ENCODE measurements at places on chromosomes 16 and 17.
A peak's percentile ranks its signal among the peaks of the same experiment; 100 is the strongest.

GRCh38 chr17:51745993-51746392, 412.5 kb downstream of the CA10 start:
- DNase-seq: no peak

- no peak for DNase-seq
Observed at GRCh38 chr17:81249223-81250040, 10.3 kb downstream of the NDUFAF8 start.

GRCh38 chr17:77393274-77393600, 252.5 kb downstream of the SEC14L1 start:
- DNase-seq: no peak

DNA sequence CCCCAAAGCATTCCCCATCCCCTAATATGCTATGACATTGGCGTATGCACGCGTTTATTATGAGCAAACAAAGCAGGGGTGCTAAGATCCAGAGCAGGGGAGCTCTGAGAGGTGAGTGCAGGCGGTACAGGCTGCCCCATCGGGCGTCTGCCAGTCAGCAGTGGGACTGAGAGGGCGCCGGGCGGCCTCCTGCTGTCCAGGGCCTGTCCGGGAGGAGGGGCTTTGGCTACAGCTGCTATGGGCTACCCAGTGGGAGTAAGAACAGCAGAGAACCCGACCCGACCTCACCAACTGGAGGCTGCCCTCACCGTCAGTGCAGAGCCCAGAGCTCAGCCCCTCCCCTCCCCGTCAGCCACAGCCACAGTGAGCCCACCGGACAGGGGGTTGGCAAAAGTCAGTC, 18.5 kb upstream of the AATK start:
- DNase-seq: no peak

DNA sequence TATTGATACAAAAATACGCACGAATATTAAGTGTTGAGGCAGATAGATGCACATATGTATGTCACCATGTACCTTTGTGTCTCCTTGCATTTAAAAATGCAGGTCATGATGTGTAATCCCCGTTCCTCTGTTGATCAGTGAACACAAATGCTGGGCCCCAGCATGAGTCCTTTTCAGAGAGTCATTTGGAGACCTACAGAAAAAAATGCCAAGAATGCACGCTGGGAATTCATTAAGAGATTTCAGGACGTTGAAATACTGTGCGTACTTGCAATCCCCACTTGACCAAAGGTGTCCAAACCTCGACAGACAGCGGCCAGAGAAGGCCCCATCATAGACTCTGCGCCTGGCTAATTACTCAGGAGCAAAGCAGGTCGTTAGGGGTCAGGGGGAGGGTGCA, 496.0 kb downstream of the MAF start:
- DNase-seq: no peak

DNA sequence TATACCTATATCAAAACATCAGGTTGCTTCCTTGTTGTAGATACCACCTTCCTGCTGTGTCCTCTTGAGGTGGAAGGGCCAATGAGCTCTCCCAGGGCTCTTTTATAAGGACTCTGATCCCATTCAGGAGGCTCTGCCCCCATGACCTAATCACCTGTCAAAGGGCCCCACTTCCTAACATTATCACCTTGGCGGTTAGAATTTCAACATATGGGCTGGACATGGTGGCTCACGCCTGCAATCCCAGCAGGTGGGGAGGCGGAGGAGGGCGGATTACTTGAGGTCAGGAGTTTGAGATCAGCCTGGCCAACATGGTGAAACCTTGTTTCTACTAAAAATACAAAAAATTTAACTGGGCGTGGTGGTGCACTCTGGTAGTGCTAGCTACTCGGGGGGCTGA, 86.4 kb downstream of the HAPSTR1 start:
- no peak for DNase-seq

DNA sequence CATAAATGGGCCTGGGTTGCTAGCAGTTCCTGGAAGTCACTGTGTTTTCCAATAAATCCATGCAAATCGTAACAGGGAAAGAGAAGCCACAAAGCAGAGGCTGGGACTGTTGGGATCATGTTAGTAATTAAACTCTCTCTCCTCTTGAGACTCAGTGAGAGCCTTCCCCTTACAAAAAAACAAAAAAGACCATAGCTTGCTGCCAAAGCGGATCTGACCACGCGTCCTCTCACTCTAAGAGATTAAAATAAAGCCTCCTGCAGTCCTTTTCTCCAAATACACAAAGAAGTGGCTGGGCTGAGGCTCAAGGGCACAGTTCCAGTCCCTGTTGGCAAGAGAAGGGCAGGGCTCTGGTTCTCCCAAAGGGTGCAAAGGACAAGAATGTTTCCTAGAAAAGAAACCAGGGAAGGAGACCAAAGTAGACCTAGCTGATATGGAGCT, 38.5 kb downstream of the PIGL start:
- DNase-seq: no peak

DNA sequence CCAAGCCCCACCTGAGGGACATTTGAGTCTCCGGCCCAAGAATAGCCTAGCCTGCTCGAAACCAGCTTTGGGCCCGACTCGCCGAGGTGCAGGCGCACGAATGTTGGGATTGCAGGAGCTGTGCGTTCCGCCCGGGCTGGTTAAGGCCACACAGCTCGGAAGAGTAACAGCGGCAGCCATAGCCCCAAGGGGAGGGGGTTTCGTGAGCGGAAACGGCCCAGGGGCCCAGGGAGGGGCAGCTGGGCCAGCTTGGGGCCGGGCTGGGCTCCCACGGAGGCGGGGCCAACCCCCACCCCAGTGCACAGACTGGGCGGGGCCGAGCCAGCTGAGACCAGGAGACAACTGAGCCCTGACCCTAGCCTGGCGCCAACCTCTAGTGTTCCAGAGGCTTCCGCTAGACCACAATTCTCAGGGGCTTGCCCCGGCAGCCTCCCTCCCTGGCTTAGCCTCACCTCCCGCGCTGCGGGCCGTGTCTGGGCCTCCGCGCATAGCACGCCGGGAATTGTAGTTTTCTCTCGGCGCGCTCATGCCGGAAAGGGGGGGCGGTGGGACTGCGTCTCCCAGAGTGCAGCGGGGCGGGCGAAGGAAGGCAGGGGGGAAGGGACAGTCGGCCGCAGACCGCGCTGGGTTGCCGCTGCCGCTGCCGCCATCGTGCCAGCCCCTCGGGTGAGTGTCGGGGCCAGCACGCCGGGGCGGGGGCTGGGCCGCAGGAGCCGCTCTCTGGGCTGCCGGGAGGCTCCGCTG, at the start of gene NUTF2:
TSS of gene NUTF2 (plus strand) at position 614 of the 744 bp plus-strand sequence. CDS start 18,198 bp downstream, outside the sequence.
- DNase-seq: peak; percentile 76

DNA sequence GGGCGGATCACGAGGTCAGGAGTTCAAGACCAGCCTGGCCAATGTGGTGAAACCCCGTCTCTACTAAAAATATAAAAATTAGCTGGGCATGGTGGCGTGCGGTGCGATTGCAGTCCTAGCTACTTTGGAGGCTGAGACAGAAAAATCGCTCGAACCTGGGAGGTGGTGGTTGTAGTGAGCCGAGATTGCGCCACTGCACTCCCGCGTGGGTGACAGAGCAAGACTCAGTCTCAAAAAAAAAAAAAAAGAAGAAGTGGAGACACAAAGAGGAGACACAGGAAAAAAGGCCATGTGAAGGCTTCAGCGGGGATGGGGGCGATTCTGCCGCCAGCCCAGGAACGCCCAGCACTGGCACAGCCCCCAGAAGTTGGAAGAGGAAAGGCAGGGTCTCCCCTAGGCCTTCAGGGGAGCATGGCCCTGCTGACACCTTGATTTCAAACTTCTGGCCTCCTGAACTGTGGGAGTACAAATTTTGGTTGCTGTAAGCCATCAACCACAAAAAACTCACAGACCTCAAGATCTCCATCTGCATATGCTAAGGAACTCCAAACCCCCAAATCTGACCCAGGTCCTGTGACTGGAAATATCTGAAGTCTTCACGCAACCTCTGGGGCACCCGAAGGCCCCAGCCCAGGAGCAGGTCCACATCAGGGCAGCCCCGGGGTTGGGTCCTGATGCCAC, 7.0 kb downstream of the SGSH start:
- no peak for DNase-seq

- DNase-seq: no peak
Observed at GRCh38 chr17:58913552-58913951, 157.9 kb downstream of the PPM1E start.

- DNase-seq: no peak
Observed at GRCh38 chr16:4160658-4161430, 44.6 kb upstream of the ADCY9 start.

GRCh38 chr17:15267996-15268395, 2.9 kb upstream of the PMP22 start:
- no peak for DNase-seq

GRCh38 chr17:32936894-32937500, 9.0 kb downstream of the TMEM98 start:
- no peak for DNase-seq

GRCh38 chr17:42857389-42857788, 6.4 kb downstream of the AOC3 start:
- DNase-seq: no peak

DNA sequence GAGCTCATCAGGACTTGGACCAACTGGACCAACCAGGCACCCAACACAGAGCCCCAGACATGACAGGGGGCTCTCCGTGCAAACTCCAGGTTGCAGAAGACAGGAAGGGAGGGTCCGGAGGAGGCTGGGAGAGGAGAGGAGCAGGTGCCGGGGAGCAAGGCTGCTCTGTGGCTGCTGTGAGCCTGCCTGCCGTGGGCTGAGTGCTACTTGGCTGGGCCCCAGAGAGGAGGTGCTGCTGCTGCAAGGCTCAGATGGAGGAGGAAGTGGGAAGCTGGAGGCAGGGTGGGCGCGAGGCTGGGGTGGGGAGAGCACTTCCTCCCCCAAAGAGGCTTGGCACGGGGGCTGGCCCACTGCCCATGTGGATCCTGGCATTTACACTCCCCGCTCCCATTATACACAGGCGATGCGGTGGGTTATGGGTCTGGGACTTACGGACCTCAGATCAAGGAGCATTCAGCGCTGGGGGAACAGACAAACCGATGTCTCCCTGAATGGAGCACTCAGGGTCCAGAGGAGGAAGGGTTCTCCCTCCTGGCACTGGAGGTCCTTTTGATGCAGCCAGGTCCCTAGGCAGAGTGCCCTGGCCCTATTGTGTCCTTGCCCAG, 15.9 kb downstream of the EPOP start:
- no peak for DNase-seq

DNA sequence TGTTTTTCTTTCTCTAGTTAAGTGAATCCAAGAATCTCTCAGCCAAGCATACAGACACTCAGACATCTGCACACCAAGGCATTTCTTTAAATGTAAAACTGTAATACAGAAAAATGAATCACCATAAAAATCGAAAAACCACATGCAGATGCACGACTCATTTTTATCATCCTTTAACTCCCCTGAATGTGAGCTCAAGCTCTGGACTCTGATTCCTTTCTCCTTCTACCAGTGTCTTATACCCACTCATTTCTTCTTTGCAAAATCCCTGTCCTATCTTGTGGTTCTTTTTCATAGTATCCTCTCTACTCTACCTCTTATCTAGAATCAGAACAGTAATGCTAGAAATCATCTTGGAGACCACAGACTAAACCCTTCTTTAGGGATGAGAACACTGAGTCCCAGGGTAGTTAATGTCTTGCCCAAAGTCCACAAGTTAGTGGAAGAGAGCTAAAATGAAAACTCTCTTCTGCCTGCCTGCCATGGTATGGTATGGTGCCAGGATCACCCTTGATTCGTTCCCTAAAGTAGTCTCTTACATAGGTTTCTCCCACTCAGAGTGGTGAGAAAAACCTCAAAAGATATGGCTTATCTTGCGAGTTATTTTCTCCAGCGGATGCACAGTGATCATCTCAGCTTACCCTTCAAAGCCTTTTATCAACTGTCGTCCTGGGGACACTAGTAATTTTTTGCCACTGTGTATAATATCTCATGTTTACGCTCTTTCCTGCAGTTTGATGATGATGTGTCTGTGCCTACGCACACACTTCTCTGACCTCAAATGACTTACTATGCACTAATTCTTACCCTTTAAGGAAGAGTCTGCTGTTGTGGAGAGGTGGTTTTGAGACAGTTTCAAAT, 30.2 kb downstream of the BRD7 start:
- no peak for DNase-seq

- no peak for DNase-seq
Observed at GRCh38 chr17:9203771-9204425, 182.6 kb downstream of the NTN1 start.

DNA sequence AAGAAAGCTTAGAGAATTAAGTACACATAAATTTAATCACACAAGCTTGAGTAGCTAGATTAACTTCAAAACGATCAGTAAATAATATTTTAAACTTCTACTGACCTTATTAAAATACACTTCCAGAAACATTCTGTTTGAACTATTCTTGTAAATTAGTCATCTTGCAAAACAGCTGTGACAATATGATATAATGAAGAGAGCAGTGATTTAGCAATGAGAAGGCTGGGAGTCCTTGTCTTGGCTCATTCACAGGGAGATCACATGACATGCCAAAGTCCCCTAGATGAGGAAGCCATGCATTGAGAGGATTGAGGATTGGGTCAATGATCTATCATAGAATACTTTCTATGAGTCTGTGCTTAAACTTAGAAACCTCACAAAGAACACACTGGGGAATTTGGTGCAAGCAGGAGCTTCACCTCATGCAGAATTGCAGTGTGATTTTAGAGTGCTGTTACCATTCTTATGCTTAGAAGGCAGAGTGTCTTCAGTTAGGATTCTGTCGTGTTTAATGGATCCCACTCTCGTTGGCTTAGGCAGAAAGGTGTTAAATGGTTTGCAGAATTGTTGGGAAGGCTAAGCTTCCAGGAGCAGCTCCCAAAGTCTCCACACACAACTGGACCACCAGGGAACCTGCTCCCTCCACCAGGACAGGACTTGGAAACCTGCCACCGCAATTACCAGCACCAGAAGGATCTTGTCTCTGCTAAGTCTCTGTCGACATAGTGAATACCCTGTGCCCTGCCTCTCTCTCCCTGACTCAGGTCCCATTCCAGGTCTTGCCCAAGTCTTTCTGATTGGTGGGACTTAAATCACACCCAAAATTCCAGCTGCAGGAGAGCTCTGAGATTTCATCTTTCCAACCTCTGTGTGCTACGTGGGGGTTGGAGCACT, 87.1 kb downstream of the USP22 start:
- DNase-seq: no peak

GRCh38 chr17:36675250-36675649, 73.9 kb downstream of the MRM1 start:
- DNase-seq: no peak

DNA sequence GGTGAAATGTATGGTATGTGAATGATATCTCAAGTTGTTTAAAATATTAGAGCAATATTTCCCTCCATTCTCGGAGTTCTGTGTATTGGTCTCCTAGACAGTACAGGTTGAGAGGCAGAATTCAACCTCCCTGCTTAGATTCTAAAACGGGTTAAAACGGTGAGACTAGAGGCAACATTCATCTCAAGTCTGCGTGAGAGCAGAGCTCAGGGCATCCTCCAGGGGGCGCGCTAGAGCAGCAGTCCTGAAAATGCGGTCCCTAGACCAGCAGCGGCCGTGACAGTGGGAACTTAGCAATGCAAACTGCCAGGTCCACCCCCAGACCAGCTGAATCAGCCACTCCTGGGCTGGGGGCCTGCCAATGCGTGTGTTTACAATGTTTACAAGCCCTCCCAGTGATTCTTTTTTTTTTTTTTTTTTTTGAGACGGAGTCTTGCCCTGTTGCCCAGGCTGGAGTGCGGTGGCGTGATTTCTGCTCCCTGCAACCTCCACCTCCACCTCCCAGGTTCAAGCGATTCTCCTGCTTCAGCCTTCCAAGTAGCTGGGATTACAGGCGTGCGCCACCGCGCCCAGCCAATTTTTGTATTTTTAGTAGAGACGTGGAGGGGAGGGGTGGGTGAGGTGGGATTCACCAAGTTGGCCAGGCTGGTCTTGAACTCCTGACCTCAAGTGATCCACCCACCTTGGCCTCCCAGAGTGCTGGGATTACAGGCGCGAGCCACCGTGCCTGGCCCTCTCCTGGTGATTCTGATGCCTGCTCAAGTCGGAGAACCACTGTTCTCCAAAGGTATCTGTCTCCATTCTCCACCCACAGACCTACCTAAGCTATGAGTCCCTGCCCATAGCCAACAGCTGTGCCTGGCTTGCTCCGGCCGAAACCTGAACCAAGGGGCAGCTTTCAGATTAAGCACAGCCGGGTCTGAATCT, 24.2 kb downstream of the KLHL36 start:
- peak; percentile 39 for DNase-seq

Measured in HFF-Myc (cell line).